GM04504 (cell line): ENCODE measurements at places on chromosomes 11 and 22.

GRCh38 chr11:1459764-1460395, 26.7 kb downstream of the MOB2 start:
- no peak for DNase-seq

DNA sequence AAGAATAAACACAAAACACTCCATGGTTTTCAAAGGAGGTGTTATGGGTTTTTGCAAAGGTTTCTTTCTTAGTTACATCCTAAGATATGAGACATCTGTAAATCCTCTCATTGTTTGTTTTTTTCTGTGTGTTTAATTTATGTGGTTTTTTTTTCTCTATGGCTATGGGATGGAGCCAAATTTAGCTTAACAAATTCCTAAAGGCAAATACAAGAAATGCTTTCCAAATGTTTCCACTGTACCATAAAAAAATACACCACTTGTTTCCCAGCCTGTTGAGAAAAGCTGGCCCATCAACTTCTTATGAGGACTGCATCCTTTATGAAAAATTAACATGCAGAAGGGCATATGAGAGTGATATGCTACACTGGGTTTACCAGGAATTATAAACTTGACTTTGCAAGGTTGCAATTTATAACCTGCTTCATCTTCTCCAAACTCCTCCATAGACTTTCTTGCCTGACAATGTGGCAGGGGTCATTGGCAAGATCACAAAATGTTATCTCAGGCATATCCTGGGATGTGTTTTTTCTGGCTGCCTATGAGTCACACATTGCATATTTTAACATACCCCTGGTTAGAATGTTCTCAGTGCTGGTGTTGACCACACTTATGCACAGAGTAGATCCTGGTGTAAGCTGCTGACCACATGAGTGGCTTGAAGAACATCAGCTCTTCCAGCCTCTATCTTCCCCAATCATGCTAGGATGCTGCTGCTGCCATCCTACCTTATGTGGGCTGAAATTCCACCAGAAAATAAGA, 137.6 kb upstream of the TTC12 start:
- DNase-seq, result peak; percentile 47

DNA sequence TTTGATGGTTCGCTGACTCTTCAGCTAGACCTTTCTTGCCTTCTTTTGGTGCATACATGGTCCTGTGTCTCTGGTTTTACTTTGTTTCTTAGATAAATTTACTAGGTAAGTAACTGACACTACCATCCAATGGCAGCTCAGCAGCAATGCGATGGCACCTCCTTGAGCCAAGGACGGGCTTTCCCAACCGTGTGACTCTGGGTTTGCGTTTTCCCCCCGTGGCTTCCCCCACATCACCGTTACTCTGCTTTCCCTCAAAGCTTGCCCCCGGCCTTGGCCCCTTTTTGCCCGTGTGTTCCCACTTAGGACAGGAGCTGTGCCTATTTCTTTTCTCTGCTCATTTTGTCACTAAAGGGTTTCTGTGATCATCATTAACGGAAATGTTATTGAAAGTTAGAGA, 41.5 kb downstream of the TBC1D22A start:
- no peak for DNase-seq

- DNase-seq, result no peak
Measured at GRCh38 chr11:71358122-71358728, 90.0 kb downstream of the DHCR7 start.

DNA sequence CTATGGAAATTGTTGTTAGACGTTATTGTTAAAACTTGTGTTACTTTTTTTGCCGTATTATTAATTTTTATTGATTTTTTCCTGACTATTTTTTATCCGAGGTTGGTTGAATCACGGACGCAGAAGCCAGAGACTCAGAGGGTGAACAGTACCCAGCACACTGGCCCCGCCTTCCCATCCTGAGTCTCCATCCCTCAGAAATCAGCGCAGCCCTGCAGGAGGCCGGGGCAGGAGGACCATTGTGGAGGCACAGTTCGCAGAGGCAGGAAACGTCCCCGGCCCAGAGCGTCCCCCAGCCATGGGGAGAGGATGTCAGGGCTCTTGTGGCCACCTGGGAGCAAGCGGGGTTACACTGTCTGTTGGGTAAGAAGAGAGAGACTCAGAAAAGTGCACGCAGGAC, 843.0 kb downstream of the BRD1 start:
- DNase-seq, result no peak

DNA sequence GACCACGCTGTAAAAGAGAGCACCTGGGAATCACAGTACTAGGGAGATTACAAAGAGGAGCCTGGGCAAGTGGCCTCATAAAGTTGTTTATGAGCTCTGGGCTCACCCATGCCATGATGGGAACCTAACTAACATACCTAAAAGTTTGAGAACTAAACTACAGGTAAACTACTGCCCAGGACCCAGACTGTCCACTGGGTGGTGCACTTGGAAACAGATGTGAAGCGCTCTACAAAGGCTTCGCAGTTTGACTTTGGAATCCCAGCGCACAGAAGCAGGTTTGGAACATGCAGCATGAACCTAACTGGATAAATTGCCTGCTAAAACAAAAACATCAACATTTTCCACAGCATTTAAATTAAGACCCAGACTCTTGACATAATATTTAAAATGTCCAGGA, 418.6 kb downstream of the FAM181B start:
- no peak for DNase-seq

GRCh38 chr11:117172724-117173421, 5.7 kb upstream of the SIDT2 start:
- no peak for DNase-seq

DNA sequence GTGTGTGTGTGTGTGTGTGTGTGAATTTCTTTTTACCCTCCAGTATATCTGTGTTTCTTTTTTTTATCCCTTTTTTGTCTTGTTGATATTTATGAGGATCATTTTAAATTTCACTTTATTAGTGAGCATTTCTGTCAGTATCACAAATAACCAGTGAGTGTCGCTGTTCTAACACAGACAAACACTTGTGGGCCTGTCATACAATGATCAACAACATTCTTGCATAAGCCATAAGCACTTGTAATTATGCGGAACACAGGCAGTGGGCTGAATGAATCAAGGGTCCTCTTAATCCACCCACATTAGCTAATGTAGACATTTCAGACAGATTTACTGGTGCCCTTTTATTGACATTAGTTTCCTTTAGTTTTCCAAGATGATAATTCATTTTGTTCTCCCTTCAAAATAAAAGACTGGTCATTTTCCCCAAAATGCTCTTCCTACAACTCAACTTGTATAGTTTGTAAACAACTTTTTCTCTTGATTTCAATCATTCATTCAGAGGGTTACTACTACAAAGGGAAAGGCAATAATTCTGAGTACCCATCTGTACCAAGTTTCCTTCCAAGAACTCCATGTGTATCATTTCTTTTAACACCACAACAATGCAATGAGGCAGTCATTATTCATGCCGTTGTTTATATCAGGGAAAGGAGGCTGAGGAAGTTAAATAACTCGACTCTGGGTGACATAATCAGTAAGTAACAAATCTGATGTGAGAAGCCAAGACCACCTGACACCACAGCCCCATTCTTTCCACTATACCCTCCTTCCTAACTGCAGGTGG, 34.5 kb upstream of the ANO3 start:
- DNase-seq, result no peak

- no peak for DNase-seq
Measured at GRCh38 chr22:50016308-50016987, 3.9 kb upstream of the IL17REL start.

- no peak for DNase-seq
Measured at GRCh38 chr11:104009744-104010143, 26.7 kb upstream of the DDI1 start.

GRCh38 chr11:27392278-27393114, 29.5 kb upstream of the CCDC34 start:
- DNase-seq, result peak; percentile 20

DNA sequence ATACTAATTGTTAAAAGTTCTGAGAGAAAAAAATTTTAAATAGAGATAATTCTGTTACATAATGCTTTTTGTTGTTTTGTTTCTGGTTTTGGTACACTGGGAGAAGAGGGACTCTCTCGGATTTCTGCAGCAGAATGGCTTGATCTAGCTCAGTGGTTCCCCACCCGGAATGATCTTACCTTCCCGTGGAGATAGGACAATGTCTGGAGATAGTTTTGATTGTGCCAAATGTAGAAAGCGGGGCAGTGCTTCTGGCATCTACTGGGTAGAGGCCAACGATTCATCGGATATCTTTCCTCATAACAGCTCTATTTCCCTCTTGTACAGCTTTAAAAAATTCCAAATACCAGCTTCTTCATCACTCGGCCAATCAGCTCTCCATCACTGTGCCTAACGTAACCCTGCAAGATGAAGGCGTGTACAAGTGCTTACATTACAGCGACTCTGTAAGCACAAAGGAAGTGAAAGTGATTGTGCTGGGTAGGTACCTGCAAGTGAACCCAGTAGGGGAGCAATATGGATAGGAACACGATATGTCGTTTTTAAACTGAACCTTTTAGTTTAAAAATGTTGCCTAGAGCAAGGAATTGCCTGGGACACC, 13.2 kb downstream of the CRTAM start:
- no peak for DNase-seq

DNA sequence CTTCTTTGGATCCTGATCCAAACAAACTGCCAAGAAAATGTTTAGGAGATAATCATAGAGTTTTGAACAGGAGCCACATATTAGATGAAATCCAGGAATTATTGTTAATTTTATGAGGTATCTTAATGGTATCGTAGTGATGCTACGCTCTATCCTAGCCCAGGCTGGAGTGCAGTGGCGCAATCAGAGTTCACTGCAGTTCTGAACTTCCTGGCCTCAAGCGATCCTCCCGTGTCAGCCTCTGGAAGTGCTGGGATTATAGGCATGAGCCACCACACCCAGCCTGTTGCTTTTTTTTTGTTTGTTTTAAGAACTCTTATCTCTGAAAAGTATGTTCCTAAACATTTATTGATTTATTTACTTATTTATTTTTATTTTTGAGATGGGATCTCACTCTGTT, 2.4 kb downstream of the GSTT4 start:
- no peak for DNase-seq

DNA sequence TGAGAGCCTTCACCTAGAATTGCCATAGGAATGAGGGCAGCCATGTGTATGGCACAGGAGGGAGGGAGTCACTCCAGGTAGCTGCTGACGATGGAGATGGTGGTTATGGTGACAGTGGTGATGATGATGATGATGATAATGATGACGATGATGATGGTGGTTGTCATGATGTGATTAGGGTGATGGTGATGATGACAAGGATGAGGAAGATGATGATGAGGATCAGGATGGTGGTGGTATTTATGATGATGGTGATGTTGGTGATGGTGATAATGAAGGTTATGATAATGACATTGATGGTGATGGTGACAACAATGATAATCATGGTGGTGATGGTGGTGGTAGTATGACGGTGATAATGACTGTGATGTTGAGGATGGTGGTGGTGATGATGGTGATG, 1130.5 kb downstream of the BRD1 start:
- no peak for DNase-seq

GRCh38 chr11:2578929-2579270, 120.9 kb downstream of the KCNQ1OT1 start:
- no peak for DNase-seq

GRCh38 chr22:41290262-41291221, 4.6 kb upstream of the RANGAP1 start:
- DNase-seq, result peak; percentile 75

DNA sequence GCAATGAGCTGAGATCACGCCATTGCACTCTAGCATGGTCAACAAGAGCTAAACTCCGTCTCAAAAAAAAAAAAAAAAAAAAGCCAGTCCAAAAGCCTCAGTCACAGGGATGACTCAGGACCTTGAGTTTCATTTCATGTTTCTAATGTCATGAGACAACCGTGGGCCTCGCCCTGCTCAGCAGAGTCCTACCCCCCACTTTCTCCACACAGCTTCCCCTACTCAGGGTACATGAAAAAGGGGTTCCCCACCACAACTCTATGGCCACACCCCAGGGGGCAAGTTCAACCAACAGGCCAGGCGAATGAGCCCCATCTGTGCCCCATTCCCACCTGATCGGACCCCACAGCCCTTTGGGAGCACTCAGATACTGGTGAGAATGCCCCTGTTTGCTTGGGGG, 24.3 kb upstream of the ADA2 start:
- DNase-seq, result no peak

DNA sequence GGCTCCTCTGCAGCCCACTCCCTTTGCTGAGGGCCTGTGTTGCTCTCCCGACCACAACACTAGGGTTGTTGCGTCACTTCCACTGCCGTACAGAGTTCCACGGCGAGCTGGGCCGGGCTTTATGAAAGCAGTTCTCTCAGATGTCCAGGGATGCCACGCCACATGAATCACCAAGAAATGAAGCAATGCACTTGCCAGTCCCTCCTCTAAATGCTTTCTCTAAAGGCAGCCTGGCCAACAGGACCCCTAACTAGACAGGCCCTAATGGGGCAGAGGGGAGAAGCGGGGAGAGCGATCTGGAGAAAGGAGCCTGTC, 188.7 kb downstream of the CTTN start:
- DNase-seq, result no peak

GRCh38 chr22:42691440-42691839, 29.2 kb downstream of the A4GALT start:
- no peak for DNase-seq

DNA sequence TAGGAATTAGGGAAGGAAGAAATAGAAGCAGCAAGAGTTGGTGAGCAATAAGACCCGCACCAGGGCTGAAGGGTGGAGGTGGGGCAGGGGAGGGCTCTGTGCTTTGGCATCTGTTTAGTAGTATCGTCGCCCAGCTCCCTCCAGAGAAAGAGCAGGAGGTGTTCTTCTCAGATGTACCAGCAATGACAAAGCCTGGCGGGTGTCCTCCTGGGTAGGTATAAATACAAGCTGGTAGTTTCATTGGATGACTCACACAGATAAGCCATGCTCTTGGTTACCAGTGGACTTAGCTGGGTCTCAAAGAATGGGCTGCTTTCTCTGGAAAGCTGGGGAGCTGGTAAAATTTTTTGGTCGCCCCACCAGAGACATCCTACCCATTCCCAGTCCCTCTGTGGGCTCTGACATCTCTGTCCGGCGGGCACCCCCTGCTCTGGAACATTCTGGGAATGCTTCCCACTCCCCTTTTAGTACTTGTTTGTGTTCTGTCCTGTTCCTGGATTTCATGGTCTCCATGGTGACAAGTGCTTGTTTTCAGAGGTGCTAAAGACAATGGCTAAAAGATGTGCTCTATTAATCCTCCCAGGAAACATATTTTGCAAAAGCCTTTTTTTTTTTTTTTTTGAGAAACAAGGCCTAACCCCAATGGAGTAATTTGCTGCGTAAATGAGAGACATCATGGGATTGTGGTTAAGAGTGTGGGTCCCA, 15.4 kb upstream of the TUBA8 start:
- no peak for DNase-seq

GRCh38 chr11:21877151-21877550, 315.7 kb upstream of the ANO5 start:
- DNase-seq, result no peak

GRCh38 chr11:48005136-48005535, 24.8 kb downstream of the PTPRJ start:
- no peak for DNase-seq

- no peak for DNase-seq
Measured at GRCh38 chr11:67317888-67318555, 14.7 kb downstream of the SSH3 start.
